SK-N-SH (cell line): ENCODE measurements at places on chromosomes 5 and 9. TPM values are rescaled to one million over a fixed set of nuclear protein-coding genes. Genes with fewer than 3 reads are reported as not detected.

GRCh38 chr5:17306726-17307091 lies 89.3 kb downstream of the BASP1 start:
- no peak overlapping the region for H3K4me3 ChIP-seq
- no peaks in the 10 kb centered on the region; the same call in 1 of the 2 replicates for H3K4me1 ChIP-seq
- H3K27me3 ChIP-seq, result no peaks in the 10 kb centered on the region
- H3K27ac ChIP-seq, result no peak overlapping the region
- H3K36me3 ChIP-seq, result no peaks in the 10 kb centered on the region

- no peak overlapping the region for H3K27ac ChIP-seq
- no peaks in the 10 kb centered on the region for H3K36me3 ChIP-seq
- no peak overlapping the region for H3K4me3 ChIP-seq
- no peaks in the 10 kb centered on the region for H3K27me3 ChIP-seq
- no peak for DNase-seq
Observed at GRCh38 chr9:137506274-137506673, 43.9 kb downstream of the PNPLA7 start.

DNA sequence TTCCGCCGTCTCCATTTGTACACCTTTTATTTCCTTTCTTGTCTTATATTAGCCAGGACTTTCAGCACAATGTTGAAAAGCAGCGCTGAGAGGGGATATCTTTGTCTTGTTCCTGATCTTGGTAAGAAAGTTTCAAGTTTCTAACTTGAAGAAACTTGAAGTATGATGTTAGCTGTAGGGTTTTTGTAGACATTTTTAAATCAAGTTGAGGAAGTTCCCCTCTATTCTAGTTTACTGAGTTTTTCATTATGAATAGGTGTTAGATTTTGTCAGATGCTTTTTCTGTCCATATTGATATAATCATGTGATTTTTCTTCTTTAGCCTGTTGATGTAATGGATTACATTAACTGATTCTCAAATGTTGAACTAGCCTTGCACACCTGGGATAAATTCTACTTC lies 425.7 kb downstream of the PIK3R1 start:
- no peak overlapping the region for H3K4me3 ChIP-seq
- H3K4me1 ChIP-seq, result no peaks in the 10 kb centered on the region
- no peak for DNase-seq
- H3K27me3 ChIP-seq, result no peaks in the 10 kb centered on the region
- no peaks in the 10 kb centered on the region for H3K36me3 ChIP-seq

GRCh38 chr9:71079451-71079850 lies 42.0 kb downstream of the TRPM3 start:
- H3K27ac ChIP-seq, result no peak overlapping the region
- H3K36me3 ChIP-seq, result no peaks in the 10 kb centered on the region
- no peaks in the 10 kb centered on the region for H3K4me1 ChIP-seq

- H3K27me3 ChIP-seq, result no peaks in the 10 kb centered on the region
- no peak for DNase-seq
- H3K4me3 ChIP-seq, result no peak overlapping the region
Observed at GRCh38 chr9:17682684-17683083, 103.8 kb downstream of the SH3GL2 start.

GRCh38 chr5:1244255-1244654 lies 19.1 kb downstream of the SLC6A18 start:
- H3K4me3 ChIP-seq, result no peak overlapping the region
- H3K36me3 ChIP-seq, result no peaks in the 10 kb centered on the region
- H3K4me1 ChIP-seq, result no peaks in the 10 kb centered on the region; the same call in 1 of the 2 replicates
- peaks cover 18% of the 10 kb centered on the region for H3K27me3 ChIP-seq
- DNase-seq, result no peak

- H3K36me3 ChIP-seq, result no peaks in the 10 kb centered on the region
- H3K4me3 ChIP-seq, result no peak overlapping the region
- no peak overlapping the region for H3K27ac ChIP-seq
- no peak for DNase-seq
- H3K27me3 ChIP-seq, result no peaks in the 10 kb centered on the region
Observed at GRCh38 chr9:112774006-112774996, 23.7 kb downstream of the SNX30 start.

DNA sequence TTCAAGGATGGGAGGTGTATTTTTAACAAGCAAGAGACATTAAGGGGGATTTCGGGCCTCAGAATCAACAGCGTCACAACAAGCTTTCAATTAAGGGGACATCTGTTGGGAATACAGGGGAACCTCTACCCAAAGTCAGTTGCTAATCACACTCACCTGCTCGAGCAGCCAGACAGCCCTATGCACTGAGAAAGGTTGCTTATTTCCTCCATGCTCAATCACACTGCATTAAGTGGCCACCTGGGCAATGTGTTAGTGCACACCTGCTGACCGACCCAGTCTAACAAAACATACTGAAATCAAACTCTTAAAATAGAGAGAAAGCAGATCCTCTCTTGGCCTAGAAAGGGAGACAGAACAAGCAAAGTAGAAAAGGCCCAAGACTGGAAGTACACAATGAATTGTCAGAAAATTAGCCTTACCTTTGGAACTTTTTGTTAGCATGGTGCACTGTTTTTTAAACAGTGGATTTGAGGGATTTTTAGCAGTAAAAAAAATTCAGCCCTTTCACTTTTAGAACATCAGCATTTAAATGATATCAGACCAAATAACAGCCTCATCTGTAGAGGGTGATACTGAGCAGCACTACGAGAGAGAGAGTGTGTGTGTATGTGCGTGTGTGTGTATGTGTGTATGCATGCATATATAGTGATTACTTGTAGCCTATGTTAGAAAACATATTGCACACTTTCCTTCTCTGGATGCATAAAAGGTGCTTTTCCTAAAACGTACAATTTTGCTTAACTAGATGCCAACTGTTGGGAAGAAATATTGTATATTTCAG lies 1118.6 kb upstream of the DMAC1 start:
- no peaks in the 10 kb centered on the region for H3K4me1 ChIP-seq
- H3K27me3 ChIP-seq, result no peaks in the 10 kb centered on the region

- H3K27ac ChIP-seq, result peak overlapping the region; percentile 77
- peaks cover 13% of the 10 kb centered on the region for H3K4me1 ChIP-seq
- peaks cover 17% of the 10 kb centered on the region for H3K36me3 ChIP-seq
- H3K27me3 ChIP-seq, result no peaks in the 10 kb centered on the region
Observed at GRCh38 chr9:130129432-130130061, 42.7 kb upstream of the NCS1 start.

DNA sequence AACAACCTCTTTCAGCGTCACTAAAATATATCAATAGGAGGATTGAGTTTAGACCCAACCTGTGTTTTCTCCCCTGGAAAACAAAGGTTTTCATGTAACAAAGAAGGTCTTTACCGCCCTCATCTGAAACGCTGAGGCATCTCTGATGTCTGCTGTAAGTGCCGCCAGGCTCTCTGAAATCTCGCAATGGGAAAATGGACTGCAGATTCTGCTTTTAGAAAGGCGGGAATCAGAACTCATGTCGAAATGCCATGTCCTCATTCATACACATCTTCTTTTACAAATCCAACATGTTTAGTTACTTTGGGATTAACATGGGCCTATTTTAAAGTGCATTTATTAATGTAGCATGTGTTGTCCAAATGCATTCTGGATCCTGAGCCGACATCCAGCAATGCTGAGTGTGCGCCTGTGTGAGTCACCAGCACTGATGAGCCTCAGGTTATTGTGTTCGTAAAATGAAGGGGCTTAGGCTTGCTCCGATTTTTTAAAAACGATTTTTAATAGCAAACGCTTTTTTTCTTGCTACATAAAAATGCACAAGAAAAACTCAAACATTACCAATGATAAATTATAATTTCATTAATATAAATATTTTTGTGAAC lies 51.9 kb upstream of the PLEKHG4B start:
- no peak for DNase-seq
- no peak overlapping the region for H3K4me3 ChIP-seq
- no peaks in the 10 kb centered on the region for H3K36me3 ChIP-seq
- H3K4me1 ChIP-seq, result no peaks in the 10 kb centered on the region
- no peak overlapping the region for H3K27ac ChIP-seq

DNA sequence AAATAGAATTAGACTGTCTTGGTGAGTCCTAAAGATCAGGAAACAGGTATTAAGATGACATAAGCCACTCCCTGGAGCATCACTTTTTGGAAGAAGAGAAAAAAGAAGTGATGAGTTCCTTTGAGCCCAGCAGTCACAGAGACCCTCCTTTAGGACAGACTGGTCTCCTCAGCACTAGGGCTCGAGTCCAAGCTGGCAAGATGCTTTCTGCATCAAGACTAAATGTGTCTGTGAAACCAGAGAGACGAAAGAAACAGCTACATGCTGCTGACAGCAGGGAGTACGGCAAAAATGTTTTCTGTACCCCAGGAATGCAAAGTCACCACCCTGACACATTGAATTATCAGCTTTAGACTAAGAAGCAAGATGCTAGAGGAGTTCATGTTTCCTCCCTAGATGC lies 184.5 kb downstream of the CRB2 start:
- H3K4me1 ChIP-seq, result no peaks in the 10 kb centered on the region
- no peak for DNase-seq
- H3K4me3 ChIP-seq, result no peak overlapping the region
- no peaks in the 10 kb centered on the region for H3K36me3 ChIP-seq
- no peaks in the 10 kb centered on the region for H3K27me3 ChIP-seq

The PKD2L2 gene
- 0.11 and 0.26 TPM in 2 replicates for polyA plus RNA-seq

The BAG1 gene
- 40.0 and 49.9 TPM in 2 replicates for polyA plus RNA-seq

The ADAMTS6 gene
- 15.0 and 25.8 TPM in 2 replicates for polyA plus RNA-seq

The CD180 gene
- 0.02 TPM in 2 replicates for polyA plus RNA-seq

The RPL37 gene
- 297 and 465 TPM in 2 replicates for polyA plus RNA-seq
